ENCODE measurements at places on chromosomes 5 and 9.

GRCh38 chr5:37873988-37874387 lies 34.1 kb upstream of the GDNF start:
- DNase-seq: no peak

DNA sequence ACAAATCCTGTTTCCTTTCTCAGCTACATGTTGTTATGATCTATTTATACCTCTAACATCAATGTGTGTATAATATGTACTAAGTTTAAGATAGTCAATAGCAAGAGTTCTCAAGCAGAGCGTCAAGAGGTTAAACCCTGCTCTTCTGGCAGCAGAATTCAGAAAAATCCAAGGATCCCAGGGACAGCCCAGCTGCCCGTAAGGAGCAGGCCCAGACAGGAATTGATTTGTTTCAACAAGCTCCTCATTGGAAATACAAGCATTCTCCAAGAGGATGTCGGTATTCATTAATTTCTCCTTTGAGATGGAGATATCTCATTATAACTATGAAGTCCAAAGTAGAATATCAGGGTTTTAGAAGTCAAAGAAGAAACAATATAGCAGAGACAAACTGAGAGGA lies 14.9 kb downstream of the EFNA5 start:
- DNase-seq: no peak

- DNase-seq: no peak
Observed at GRCh38 chr9:21251190-21251589, 11.4 kb upstream of the IFNA14 start.

DNA sequence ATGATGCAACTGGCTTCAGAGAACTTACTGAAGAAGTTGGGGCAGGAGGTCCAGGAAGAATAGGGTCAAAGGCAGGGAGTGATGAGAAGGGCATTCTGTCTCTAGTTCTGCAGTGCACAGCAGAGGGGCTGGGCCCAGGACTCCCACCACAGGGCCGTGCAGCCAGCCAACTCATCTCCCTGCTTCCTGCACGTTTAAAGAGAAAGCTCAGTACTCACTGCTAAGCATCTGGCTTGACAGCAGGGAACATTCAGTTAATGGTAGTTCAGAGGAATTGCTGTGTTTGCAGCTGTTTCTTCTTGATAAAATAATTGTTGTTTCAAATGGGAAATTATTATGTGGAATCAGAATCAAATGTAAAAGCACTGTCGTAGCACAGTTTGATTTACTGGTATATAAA lies 25.6 kb upstream of the SCAMP1 start:
- DNase-seq: no peak

- DNase-seq: no peak
Observed at GRCh38 chr9:78578072-78578471, 281.1 kb downstream of the PSAT1 start.

- no peak for DNase-seq
Observed at GRCh38 chr5:6583049-6583880, 49.6 kb downstream of the NSUN2 start.

DNA sequence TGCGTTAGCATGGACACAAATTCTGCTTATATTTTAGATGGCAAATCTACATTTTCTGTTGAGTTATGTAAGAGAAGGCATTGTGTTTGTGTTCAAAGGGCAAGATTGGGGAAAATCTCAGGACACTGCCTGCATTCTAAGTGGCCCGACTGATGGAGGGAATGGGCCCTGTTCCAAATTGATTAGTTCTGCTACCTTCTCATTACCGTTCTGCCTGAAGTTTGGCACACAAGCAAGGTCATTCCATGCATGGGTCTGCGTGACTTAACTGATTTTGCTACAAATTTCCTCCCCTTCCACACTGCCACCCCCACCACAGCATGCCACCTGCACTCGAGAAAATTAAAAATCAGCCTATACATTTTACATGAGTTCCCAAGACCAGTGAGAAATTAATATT lies 409.9 kb downstream of the BRINP1 start:
- no peak for DNase-seq

DNA sequence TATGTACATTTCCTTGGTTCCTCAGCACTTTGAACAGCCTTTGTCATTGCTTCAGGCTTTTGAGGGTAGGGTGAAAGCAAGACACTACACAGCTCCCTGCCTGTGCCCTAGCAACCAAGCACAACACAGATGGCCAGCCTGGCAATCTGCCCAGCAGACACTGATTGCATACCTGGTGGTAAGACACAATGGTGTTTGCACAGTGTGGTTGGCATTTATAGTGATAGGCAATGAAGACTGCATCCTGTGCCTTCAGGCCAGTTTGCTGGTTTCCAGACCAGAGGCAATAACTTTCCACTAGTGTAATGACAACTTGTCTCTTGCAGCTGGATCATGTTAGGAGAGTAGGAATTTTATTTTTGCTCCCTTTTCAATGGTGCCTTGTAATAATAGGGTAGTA lies 144.5 kb upstream of the TNC start:
- DNase-seq: no peak

GRCh38 chr5:125829349-125829748 lies 593.9 kb upstream of the GRAMD2B start:
- DNase-seq: no peak

DNA sequence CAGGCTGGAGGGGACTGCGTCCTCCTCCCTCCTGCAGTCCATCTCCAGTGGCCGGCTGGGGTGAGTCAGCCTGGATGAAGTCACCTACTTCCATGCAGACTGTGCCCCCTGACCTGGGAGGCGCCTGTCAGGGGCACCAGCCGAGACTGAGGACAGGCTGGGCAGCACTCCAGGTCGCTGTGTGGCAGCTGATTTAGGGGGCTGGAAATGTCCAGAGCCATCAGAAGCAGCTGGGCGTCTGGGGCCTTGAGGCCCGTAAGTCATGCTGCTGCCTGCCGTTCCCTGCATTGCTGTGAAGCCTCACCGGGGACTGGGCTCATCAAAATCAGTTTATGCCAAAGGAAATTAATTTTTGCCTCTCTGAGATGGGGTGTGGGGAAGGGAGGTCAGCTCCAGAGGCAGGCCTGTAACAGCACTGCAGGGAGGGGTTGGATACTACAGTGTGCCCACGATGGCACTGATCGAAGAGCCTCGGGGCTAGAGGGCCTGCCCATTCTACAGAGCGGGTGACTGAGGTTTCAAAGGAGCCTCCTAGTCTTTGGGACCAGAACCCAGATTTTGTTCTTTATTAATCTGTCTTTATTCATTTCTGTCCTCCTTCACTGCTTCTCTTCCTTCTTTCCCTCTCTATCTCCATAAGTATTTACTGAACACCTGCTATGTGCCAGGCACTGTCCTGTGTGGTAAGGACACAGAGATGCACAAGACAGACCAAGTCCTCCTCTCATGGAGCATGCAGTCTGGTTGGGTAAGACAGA lies 70.4 kb upstream of the PSD2 start:
- no peak for DNase-seq

GRCh38 chr5:146906803-146907202 lies 28.2 kb upstream of the PPP2R2B start:
- DNase-seq: no peak

DNA sequence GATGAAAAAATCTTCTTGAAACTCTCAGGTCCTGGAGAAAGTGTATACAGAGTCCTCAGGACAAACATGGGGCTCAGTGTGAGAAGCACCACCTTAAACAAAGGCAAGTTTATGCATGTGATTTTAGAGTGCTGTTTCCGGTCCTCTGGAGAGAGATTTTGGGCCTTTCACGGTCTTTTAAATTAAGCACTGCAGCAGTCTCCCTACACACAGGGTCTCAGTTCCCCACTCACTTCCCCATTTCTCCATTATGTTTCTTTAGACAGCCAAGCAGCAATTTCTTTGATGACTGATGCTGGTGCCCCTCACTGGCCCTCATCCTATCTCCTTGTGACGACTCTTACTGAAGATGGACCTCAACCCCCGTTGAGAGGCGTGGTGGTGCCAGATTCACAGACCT lies 220.2 kb upstream of the CLINT1 start:
- no peak for DNase-seq

DNA sequence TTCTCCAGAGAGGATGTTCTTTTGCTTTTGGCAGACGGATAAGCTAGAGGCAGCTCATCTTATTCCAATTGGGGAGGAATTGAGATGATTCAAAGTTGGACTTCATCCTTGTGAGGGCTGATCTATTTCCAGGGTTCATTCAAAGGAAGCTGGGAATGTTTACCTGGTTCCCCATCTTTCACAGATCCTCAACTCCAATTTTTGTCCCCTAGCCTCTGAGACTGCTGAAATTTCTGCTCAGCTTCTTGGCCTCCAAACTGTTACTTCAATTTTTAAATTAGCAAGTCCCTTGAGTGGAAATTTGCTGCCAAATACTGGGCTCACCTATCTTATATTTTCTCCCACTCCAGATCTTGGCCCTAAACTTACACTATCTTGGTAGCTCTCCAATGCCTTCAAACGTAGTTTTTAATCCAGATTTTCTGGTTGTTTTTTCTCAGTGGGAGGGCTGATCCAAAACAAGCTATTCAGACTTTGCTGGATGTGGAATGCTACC lies 93.9 kb upstream of the NEK6 start:
- DNase-seq: no peak

GRCh38 chr9:5578018-5578697 lies 50.7 kb upstream of the RIC1 start:
- no peak for DNase-seq

- DNase-seq: no peak
Observed at GRCh38 chr9:6852243-6852963, 94.6 kb downstream of the KDM4C start.

DNA sequence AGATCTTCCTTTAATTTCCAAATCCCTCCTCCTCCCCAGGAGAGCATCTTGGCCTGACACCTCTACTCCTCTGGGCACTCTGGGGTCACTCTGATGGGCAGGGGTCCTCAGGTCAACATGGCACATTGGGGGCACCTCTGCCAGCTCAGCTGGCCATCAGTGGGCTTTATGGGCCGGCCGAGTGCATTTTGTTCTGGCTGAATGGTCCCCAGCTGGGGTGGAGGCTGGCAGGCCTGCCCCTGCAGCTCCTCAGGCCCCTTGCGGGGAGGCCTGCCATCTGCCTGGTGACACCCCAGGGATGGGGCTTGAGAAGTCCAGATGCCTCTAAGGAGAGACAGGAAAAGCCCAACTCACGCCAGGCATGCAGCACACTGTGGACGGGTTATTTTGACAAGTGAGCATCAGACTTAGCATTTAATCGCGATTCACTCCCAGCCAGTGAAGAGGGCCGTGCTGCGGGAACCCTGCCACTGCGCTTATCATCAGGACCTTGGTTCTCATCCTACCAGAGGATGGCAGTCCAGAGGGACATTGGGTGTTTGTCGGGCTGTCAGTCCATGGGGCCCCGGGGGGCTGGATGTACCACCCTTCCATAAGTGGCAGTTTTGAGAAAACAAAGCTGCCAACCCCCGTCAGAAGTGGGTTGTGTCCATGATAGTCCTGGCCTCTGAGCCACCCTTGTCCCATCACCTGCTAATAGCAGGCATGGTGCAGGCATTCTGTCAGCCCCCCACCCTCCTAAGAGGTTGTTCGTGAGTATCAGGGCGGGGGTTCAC lies 21.7 kb downstream of the PHF2 start:
- peak; percentile 53 for DNase-seq

DNA sequence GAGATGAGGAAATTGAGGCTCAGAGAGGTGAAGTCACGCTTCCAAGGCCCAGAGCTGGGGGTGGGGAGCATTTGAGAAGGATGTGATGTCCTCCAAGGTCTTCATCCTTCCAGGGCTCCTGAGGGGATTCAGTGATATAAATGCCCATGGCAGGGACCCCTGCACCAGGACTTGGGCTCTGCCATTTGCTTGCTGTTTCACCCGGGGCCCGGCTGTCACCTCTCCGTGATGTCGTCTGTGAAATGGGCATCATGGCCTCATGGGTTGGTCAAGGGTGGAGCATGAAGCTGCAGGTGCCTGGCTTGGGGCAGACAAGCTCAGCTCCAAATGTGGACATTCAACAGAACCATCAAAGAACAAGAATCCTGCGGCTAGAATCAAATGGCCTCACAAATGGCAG lies 253.1 kb downstream of the PBX3 start:
- no peak for DNase-seq

DNA sequence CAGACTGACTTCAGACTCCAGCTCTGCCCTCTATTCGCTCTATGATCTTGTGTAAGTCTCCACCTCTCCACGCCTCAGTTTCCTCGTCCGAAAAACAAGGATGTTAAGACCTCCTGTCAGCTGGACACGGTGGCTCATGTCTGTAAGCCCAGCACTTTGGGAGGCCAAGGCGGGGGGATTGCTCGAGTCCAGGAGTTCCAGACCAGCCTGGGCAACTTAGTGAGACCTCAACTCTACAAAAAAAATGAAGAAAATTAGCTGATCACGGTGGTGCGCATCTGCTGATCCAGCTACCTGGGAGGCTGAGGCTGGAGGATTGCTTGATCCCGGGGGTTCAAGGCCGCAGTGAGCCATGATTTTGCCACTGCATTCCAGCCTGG lies 36.6 kb upstream of the GABRP start:
- DNase-seq: no peak

GRCh38 chr9:33703430-33704102 lies 91.8 kb upstream of the PRSS3 start:
- DNase-seq: no peak

- no peak for DNase-seq
Observed at GRCh38 chr9:135357863-135358551, 121.6 kb upstream of the PPP1R26 start.

DNA sequence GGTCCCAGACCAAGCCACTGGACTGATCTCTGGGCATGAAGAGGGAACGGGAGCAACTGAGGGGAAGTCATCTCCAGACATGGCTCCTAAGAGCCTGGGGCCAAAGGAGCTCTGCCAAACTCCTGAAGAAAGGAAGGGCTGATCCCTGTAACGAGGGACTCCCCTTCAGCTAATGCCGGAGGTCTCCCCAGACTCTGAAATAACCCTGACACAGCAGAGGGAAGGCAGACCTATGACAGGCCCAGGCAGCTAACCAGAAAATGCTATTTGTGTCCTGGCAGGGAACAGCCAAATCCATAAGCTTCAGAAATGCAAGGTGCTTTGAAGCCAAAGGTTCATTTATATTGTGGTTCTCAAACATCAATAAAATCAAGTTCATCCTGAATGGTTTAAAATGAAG lies 30.9 kb downstream of the APTX start:
- no peak for DNase-seq

DNA sequence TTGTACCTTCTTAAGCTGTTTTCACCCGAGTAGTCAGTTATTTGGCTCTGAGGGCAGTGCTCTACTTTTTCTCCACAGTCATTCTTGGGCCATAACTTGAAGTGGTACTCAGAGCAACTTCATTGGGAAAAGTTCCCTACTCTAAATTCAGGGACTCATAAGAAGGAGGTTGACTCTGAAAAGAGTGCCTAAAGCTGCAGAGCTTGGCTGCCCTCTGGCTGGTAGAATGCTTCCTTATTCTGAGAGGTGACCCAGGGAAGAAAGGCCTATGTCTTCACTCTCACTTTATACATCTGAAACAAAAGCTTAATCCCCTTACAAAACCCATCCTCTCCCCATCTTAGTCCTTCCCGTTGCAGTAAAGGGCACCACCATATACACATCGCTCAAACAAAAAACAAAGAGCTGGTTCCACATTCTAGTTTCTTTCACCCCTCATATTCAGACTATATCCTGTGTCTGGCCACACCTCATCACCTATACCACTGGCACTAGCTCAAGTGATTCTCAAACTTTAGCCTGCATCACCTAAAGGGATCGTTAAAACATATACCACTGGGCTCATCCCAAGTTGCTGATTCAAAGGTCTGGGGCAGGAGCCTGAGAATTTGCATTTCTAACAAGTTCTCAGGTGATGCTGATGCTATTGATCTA lies 7.9 kb downstream of the IGIP start:
- peak; percentile 28 for DNase-seq
